Right renal cortex interstitium (tissue), 3 donors: ENCODE measurements at places on chromosomes 5 and 9. TPM values are rescaled to one million over a fixed set of nuclear protein-coding genes. Genes with fewer than 3 reads are reported as not detected.

- no peak for DNase-seq
These were observed 535.3 kb downstream of the PDE4D start for GRCh38 chr5:59358005-59358861.

Gene FCN1
- polyA plus RNA-seq: 3.2 TPM

Gene TTC23L
- 3.6 TPM for polyA plus RNA-seq

DNA sequence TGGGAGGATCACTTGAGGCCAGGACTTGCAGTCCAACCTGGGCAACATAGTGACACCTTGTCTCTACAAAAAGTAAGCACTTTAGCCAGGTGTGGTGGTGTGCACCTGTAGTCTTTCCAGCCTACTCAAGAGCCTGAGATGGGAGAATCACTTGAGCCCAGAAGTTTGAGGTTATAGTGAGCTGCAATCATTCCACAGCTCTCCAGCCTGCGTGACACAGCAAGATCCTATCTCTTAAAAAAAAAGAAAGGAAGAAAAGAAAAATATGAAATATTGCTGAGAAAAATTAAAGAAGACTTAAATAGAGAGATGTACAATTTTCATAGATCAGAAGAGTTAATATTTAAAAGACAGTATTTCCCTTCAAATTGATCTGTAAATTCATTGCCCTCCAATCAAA, 76.4 kb downstream of the SMIM15 start:
- DNase-seq: no peak

GRCh38 chr5:156584871-156585270, 257.9 kb downstream of the SGCD start:
- DNase-seq: no peak

- DNase-seq: no peak
These were observed 40.4 kb downstream of the CFAP95 start for GRCh38 chr9:69861011-69861410.

DNA sequence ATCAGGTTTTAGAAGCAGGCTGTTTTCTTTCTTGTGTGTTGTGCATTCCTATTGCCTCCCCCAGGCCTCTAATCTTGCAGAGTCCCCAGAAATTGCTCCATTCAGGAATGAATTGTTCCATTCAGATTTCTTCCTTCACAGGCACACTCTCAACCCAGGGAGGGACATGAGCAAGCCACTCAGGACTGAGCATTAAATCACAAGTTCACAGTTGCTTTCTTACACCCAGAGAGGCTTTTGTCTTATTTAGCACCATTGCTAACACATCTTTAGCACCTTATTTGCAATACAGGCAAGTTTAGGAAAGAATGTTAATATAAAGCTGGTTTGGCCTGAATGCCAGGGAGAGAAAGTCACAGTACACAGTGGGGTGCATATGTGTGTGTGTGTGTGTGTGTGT, 221.4 kb downstream of the RAB3C start:
- DNase-seq: no peak

Gene CCDC69
- 5.2 TPM for polyA plus RNA-seq

Gene IFNK
- polyA plus RNA-seq: not detected

DNA sequence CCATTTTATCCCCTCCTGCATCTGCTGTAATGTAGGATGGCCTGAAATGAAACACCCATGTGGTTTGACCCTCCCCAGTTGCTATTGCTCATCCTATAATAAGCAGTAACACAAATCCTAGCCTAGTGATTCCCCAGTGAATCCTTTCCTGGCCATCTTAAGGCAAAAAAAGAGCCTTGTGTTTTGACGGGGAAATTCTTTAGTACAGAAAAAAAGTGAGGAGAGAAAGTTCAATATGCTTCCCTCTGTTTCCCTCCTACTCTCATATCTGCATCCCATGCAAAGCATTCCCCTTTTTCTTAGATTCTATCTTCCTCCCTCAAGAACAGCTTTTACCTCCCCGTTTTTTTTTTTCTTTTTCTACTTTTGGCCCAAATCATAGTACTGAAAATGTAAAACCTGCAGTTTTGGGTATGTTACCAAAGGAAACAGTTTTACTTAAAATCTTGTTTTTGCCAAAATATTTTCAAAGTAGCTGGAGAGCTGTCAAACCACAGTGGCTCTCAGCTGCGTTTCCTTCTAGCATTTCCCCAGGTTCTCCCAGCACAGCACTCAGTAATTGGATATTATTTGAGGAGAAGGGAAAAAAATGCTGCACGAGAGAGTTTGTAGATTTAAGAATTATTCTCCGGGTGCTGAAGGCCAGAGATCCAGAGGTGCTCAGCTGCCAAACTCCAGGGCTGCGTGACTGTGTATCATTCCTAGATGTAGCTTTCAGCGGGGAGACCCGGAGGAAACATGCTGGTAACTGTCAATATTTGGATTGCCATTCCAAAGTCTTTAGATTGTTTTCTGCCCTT, 321.4 kb downstream of the NPR3 start:
- DNase-seq: no peak

- no peak for DNase-seq
These were observed 49.4 kb downstream of the MEF2C start for GRCh38 chr5:88833371-88834130.

GRCh38 chr5:36300191-36300926, 1.3 kb downstream of the RANBP3L start:
- no peak for DNase-seq

Gene GFPT2
- polyA plus RNA-seq: 4.3 TPM

DNA sequence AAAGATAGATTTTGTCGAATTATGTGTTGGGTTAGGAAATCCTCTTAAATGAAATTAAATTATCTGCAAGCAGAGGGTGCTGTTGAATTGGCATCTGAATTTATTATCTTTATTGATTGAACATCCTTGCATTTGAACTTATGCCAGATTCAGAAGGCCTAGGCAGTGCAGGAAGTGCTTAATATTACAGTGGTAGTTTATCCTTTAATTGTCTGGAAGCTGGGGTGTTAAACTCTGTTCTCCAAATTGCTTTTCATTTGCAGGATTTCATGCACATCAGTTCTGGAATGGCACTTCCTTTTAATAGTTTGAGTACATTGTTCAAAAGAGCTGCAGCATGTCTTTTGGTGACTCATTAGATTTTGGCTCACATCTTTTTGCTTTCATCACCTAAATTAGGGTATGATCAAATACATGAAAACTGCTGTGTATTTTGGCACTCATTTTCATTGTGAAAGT, 186.3 kb downstream of the KDM4C start:
- DNase-seq: no peak

DNA sequence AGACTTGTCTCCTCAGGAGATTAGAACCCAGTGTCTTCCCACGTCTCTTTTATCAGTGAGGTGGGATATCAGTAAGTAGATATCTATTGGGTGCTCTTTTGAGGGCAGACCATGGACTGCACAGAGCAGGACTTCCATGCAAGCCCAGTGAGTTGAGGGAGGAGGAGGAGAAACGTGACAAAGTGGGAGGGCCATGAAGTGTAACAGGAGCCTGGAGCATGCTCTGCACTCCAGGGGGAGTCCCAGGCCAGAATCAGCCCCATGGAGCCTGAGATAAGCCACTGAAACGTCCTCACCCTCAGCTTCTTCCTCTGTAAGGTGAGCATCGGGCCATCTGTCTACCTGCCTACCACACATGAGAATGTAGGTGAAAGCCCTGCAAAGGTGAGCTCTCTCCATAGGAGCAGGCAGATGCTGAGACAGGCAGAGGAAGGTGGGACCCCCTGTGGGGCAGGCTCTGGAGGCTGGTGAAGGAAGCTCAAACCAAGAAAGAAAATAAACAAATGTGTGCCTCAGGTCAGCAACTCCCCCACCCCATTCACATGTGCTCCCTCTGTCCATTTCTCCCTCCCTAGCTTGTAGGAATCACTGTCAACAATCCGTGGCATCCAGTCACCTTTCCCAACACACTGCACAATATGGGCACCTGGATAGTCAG, 87.4 kb downstream of the NRG2 start:
- no peak for DNase-seq

DNA sequence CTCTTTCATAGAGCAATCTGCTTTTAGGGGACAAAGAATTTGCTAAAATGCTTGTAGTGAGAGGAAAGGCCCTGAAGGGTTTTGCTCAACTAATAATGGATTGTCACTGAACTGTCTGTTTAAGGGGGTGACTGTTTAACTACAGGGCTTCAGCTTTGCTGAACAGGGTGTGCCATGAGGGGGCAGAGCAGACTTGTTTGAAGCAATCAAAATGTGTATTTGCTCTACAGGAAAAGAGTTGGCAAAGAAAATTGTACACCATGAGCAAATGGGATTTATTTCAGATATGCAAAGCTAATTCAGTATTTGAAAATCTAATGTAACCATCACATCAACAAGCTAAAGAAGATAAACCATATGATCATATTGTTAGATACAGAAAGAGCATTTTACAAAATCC, 154.3 kb downstream of the GABRG2 start:
- DNase-seq: no peak

- DNase-seq: no peak
These were observed 522.7 kb downstream of the HTR1A start for GRCh38 chr5:63439537-63439936.

- DNase-seq: no peak
These were observed 15.5 kb downstream of the TRIM7 start for GRCh38 chr5:181189363-181189961.

Gene IRGM
- polyA plus RNA-seq: 0.25 TPM

- no peak for DNase-seq
These were observed 32.6 kb upstream of the LHX2 start for GRCh38 chr9:123978981-123979380.

- DNase-seq: no peak
These were observed 482 bp downstream of the TESK1 start for GRCh38 chr9:35605351-35606137.

- no peak for DNase-seq
These were observed 6.8 kb upstream of the CEP120 start for GRCh38 chr5:123429993-123430392.

DNA sequence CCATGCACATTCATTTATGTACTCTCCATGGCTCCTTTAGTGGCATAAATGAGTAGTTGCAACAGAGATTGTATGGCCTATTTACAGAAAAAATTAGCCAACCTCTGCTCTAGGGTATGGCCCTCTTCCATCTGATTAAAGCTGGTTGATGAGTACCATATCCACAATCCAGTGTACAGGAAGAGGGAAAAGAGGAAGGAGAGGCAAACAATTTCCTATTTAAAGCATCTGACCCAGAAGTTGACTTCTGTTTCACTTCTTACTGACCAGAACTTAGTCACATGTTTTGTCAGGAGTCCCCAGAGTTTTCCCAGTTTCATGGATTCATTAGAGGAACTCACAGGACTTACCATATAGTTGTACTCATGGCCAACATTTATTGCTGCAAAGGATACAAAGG, 68.6 kb upstream of the STARD4 start:
- DNase-seq: no peak

GRCh38 chr5:15008476-15008875, 136.9 kb upstream of the ANKH start:
- no peak for DNase-seq

DNA sequence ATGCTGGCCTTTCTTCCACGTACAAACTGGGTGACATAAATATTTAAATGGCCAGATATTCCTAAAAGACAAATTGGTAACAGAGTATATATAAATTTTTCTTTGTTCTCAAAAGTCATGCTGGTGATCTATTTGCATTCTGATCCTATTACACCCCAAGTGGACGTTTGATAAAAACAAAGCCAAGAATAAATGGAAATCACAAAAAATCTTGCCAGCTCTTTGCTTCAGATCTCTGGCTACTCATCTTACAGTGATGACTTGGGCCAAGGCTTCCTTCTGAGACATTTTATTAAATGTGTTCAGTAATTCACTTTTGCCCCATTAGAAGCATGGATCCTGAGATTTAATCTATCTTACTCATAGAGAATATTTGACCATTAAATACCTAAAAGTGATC, 444.3 kb upstream of the PIK3R1 start:
- DNase-seq: no peak

- no peak for DNase-seq
These were observed 49.3 kb downstream of the CCL28 start for GRCh38 chr5:43362725-43363435.

- DNase-seq: no peak
These were observed 551.3 kb downstream of the PDE4D start for GRCh38 chr5:59342181-59342580.

DNA sequence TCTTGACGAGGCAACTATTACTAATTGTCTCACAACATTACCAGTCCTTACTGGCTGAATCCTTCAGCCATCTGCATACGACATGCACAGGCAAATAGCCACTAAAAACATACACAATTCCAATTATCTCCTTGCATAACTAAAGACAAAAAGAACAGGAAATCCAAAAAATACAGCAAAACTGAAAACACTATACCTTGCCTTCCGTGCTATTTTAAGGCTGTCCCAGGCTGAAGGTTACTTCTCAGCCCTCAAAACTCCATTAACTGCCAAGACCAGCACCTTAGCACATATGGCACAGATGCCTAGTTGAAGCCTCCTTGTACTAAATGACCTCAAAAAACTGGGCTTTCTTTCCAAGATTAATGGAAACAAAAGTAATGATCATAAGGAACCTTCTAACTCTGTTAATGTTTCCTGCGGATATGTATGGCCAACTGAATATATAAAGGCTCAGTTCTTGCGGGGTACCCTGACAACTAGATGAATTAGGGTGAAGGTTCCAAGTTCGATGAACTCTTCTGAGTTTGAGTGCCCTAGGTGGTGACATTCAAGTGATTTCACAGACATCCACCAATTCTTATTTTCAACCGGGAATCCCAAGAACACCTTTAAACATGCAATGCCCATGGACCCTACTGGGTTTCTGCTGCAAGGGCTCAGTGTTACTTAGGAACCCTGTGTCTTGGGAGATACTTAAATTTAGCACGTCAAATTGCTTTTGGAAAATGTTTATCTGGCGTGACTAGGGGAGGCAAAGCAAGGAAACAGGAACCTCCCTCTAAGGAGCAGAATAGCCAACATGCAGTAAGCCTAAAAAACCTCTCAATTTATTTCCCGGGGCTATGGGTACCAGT, 455.3 kb downstream of the RAB3C start:
- no peak for DNase-seq

DNA sequence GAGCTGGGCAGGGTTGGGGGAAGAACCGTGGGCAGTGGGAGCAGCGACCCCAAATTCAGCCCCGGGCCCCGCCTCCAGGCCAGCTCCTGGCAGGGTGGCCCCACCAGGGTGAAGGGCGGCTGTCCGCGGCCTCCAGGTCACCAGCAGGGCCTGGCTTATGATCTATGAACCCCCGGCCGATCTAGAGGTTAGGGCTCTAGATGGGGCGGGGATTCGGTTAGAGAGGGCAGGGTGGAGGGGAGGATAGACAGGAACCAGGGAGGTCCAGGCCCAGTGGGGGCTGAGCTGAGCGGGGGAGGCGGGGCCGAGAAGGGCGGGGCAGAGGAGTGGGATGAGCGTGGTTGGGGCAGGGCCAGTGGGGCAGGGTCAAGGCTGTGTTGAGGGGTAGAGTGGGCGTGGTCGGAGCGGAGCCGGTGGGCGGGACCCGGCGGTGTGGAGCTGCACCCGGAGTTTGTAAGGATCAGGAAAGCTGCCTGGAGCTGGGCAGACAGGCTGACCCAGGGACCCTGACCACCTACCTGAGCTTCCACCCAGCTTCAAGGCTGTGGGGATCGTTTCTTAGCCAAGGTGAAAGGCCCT, 29.3 kb upstream of the OBP2B start:
- no peak for DNase-seq

Gene CKMT2
- polyA plus RNA-seq: 4.6 TPM

DNA sequence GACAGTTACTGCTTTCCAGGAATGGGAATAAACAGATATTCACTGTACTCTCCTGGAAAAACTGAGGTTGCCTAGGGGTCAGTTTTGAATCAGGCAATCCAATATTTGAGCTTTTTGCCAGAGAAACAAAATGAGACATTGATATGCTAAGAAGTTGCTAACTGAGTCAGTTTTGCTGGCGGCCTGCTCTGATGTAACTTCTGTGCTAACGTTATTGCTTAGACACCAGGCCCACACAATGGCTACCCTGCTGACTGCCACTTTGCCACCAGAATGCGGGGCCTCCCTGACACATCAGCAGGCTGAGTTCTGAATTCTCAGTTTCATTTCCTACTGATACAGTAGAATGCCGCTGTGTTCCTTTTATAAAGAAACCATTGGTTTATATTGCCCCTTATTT, 18.2 kb upstream of the ZNF618 start:
- no peak for DNase-seq

Gene COMMD10
- 62.5 TPM for polyA plus RNA-seq
